ENCODE measurements at places on chromosomes 7 and 10. TPM values are rescaled to one million over a fixed set of nuclear protein-coding genes. Genes with fewer than 3 reads are reported as not detected.
A peak's percentile ranks its signal among the peaks of the same experiment; 100 is the strongest.

DNA sequence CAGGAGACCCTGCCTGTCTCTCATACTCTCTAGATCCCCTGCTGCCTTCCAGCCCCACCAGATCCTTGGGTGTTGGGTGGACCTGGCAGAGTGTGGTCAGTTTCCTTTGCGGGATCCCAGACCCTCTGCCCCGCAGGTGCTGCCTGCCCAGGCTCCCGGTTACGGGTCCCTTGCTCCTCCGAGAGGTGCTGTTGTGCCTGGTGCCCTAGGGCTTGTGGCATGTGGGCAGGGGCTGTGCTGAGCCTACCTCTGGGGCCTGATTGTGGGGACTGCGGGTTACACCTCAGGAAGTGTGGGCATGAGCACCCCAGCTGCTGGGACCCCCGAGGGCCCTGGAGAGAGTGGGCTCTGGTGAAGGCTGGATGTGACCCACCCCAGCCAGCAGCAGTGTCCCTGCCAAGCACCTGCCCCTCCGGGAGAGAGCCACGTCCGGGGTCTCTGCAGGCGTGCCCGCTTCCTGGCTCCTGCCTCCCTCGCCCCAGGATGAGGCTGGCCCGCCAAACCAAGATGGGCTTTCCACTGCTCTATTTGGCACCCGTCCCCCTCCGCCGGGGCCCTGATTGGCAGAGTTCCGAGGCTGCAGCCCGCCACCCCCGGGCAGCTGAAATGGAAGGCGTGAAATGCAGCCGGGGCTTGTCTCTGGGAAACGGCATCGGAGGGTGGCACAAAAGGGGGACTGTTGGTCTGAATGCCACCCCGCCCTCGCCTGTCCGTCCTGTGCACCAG, 17.0 kb downstream of the CLIP2 start:
- peak overlapping the region; percentile 49 for H3K27ac ChIP-seq
- no peaks in the 10 kb centered on the region for H3K27me3 ChIP-seq
- H3K4me3 ChIP-seq: peak overlapping the region; percentile 54
- H3K4me1 ChIP-seq: peaks cover 24% of the 10 kb centered on the region
- H3K36me3 ChIP-seq: no peaks in the 10 kb centered on the region

DNA sequence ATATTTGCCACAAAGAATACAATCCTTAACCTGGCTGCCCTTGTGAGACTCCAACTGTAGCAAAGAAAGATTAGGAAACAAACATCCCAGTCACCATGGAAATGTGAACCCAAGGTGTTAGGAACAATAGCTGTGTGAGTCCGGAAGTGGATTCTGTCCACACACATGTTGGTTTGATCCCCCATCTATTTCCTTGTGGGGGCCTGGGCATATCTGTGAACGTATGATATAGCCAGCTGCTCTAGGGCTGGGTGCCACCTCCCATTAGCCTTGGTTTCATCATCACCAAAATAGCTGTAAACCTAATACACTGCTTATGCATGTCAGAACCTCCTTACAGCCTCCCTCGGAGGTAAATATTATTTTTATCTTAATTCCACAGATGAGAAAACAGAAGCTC, 26.4 kb downstream of the GRK5 start:
- no peak for DNase-seq
- H3K36me3 ChIP-seq: no peaks in the 10 kb centered on the region
- no peak overlapping the region for H3K4me3 ChIP-seq
- no peaks in the 10 kb centered on the region for H3K27me3 ChIP-seq
- H3K4me1 ChIP-seq: peaks cover 86% of the 10 kb centered on the region
- peak overlapping the region; percentile 82 for H3K27ac ChIP-seq

The FOXI2 gene
- 0.08 TPM for total RNA-seq

DNA sequence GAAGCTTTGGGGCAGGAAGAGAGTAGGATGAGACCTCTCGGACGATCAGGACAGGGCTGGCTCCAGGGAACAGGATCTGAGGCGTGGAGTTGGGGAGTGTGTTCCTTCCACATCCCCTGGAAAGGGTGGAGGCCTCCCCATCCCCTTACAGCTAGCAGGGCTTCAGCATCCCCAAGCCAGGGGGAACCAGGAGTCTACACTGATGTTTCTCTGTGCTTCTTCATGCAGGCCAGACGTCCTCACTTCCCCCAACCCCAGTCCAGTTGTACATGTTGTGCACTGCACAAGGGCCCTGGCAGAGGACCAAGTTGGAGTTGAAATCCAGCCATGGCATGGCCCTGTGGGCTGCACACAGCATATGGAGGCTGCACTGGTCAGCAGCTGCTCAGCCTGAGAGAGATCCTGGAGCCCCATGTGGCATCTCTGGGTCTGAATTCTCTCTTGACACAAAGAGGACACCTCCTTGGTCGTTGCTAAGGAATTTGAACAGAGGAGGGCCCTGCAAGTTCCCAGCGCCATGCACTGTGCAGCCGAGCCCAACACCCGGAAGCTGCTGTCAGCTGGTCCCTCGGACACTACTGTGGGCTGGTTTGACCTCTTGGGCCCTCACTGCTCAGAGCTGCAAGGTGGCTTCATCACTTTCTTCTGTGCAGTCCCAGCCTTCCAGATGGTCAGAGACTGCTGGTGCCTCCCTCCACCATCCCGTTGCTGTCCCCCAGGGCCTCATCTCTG, 181.1 kb downstream of the DNAJB6 start:
- H3K36me3 ChIP-seq: no peaks in the 10 kb centered on the region
- peaks cover 78% of the 10 kb centered on the region for H3K27me3 ChIP-seq
- H3K4me3 ChIP-seq: no peak overlapping the region
- H3K27ac ChIP-seq: no peak overlapping the region

The PON3 gene
- total RNA-seq: 0.69 TPM

All from left ventricle myocardium inferior (tissue), 1 donor.